ENCODE measurements at places on chromosomes 2 and 18. TPM values are rescaled to one million over a fixed set of nuclear protein-coding genes. Genes with fewer than 3 reads are reported as not detected.

GNLY gene
- 21.6 TPM for total RNA-seq

DNA sequence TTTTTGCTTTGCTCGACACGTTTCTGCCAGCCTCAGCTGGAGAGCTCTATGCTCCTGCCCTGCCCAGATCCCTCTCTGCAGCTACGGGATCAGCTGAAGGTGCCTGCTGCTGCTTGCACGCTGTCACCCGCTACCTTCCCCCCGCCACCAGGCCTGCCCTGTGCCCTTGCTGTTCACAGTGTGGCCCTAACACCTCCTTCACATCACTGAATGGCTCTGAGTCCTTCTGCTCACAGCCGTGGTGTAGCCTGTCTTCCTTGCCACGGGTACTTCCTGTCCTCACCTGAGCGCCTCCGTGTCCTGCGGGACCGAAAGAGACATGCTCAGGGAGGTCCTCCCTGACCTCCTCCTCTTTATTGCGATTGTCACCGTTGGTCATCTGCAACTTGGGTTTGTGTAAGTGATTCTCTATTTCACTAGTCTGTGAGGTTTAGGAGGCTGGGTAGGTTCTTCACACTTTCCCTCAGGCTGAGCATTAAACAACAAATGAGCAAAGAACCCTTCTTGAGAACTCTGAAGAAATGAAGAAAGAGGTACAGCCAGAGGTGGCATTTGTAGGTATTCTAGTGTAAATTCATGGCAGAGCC is 127.5 kb downstream of the NCK2 start:
- H3K4me1 ChIP-seq: peaks cover 99% of the 10 kb centered on the region
- H3K27ac ChIP-seq: peak overlapping the region; percentile 75
- peaks cover 64% of the 10 kb centered on the region for H3K36me3 ChIP-seq
- no peaks in the 10 kb centered on the region for H3K27me3 ChIP-seq

DNA sequence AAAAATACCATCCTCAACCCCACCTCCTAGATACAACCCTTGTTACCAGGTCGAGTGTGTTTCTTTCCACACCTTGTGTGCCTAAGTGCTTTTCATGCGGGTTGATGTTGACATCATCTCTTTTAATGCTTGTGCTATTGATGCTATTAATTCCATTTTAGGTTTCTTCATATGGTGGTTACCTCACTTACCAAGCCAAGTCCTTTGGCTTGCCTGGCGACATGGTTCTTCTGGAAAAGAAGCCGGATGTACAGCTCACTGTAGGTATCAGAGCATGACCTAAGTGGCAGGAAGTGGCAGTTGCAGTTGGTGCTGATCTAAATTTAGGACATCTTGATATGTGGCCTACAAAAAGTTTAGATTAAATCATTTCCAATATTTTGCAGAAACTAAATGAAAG is 149.9 kb upstream of the TTC39C start:
- peak; percentile 46 for DNase-seq
- H3K27ac ChIP-seq: peak overlapping the region; percentile 84
- peaks cover 49% of the 10 kb centered on the region for H3K4me1 ChIP-seq
- no peaks in the 10 kb centered on the region for H3K27me3 ChIP-seq
- H3K4me3 ChIP-seq: no peak overlapping the region

DNA sequence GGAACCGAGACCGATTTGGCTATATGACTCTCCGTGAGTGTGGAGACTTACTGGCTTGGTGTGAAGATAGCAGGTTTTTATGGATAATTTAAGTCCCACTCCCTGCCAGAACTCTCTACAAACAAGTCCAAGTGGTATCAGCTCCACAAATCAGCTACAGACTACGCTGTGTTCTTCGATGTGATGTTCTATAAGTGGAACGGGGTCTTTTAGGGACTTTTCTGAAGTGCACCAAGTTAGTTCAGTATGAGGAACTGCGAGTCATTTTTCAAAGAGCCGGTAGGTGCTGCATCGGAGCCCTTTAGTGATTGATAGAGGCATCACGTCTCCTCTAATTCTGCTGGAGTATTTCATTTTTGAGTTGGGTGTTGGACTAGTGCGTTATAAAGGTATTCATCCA is 107.1 kb downstream of the TSHZ1 start:
- H3K36me3 ChIP-seq: no peaks in the 10 kb centered on the region
- no peak overlapping the region for H3K27ac ChIP-seq
- H3K4me1 ChIP-seq: no peaks in the 10 kb centered on the region
- H3K4me3 ChIP-seq: no peak overlapping the region
- H3K27me3 ChIP-seq: no peaks in the 10 kb centered on the region

GRCh38 chr2:108637304-108637669 is 82.0 kb upstream of the RANBP2 start:
- H3K36me3 ChIP-seq: no peaks in the 10 kb centered on the region
- H3K27ac ChIP-seq: peak overlapping the region; percentile 60
- no peaks in the 10 kb centered on the region for H3K27me3 ChIP-seq
- no peak overlapping the region for H3K4me3 ChIP-seq

GRCh38 chr2:149463328-149464002 is 124.1 kb downstream of the MMADHC start:
- peaks cover 2% of the 10 kb centered on the region for H3K36me3 ChIP-seq
- peak; percentile 16 for DNase-seq
- no peak overlapping the region for H3K4me3 ChIP-seq
- H3K27ac ChIP-seq: no peak overlapping the region
- H3K27me3 ChIP-seq: no peaks in the 10 kb centered on the region

DNA sequence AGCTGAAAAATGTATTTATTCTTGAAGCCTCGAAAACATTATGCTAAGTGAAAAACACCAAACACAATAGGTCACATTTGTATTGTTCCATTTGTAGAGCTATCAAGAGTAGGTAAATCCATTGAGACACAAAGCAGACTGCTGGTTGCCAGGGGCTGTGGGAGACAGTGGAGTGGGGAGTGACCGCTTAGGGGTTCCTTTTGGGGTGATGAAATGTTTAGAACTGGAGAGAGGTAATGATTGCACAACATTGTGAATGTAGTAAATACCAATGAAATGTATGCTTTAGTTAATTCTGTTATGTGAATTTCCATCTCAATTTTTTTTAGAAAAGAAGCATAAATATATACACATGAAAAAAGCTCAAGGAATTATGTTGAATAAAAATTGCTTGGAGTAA is 15.8 kb downstream of the KCTD18 start:
- peaks cover 37% of the 10 kb centered on the region for H3K36me3 ChIP-seq
- no peak overlapping the region for H3K4me3 ChIP-seq
- no peak overlapping the region for H3K27ac ChIP-seq

DNA sequence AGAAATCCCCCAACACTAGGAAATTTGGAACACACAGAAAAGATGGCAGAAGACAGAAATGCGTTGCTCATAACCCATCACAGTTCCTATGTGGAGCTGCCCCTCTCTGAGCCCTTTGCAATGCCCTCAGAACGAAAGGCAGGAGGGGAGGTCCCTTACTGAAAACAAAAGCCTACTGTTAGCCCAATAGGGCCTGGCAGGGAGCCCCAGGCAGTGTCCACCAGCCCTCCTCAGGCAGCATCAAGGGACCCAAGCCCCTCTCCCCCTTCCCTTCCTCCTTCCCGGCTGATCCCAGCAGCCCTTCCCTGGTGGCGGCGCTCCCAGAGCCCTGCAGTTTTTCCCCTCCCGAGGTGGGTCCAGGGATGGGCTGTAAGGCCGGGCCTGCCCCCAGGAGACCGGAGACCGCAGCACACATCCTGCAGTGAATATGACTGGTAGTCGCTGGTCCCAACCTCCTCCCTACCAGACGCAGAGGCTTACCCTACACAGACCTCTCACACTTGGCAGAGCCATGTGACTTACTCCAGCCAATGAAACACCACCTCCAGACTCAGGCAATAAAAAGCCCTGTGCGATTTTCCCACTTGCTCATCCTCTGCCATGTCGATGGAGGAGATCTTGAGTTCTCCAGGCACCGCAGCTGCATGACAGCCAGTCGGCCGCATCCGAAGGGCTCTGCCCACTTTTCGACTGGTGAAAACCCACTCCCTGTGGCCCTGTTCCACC is 19.4 kb upstream of the DUSP2 start:
- peak; percentile 88 for DNase-seq
- no peaks in the 10 kb centered on the region for H3K27me3 ChIP-seq
- H3K36me3 ChIP-seq: peaks cover 13% of the 10 kb centered on the region
- H3K27ac ChIP-seq: peak overlapping the region; percentile 100

EGR4 gene
- total RNA-seq: 0.41 TPM

DNA sequence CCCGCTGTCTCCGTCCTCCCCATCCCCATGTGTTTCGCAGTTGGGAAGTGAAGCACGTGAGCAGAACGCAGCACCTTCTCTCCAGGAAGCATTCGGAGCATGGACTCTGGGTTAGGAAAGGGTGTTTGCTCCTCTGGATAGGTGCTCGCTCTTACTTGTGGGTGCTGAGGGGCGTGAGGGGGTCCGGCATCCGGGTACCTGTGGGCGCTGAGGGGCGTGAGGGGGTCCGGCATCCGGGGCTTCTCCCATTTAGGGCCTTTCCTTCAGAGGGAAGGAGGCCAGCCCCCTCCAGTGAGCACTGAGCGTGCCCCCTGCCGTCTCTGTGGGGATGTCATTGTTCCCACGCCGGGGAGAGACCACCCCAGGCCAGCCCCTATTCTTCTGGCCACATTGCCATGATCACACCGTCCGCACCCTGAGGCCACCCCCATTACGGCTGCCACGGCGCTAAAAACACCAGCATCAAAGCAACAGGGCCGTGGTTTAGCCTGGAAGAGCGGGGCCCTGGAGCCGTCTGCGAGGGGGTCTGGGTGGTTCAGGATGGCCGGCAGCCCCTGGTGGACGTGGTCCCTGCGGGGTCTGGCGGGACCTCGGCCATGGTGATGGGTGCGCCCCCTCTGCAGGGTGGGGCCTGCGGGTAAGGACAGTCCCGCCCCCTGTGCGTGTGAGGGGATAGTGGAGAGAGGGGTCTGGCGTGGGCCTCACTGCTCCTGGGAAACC is 41.0 kb downstream of the NFATC1 start:
- H3K27ac ChIP-seq: no peak overlapping the region
- peaks cover 72% of the 10 kb centered on the region for H3K36me3 ChIP-seq
- peaks cover 62% of the 10 kb centered on the region for H3K4me1 ChIP-seq
- H3K4me3 ChIP-seq: no peak overlapping the region
- DNase-seq: no peak

CRYBA2 gene
- not detected for total RNA-seq

ALKAL2 gene
- total RNA-seq: not detected

- no peak overlapping the region for H3K4me3 ChIP-seq
- no peak for DNase-seq
- no peaks in the 10 kb centered on the region for H3K27me3 ChIP-seq
- no peaks in the 10 kb centered on the region for H3K36me3 ChIP-seq
Observed at GRCh38 chr18:73826098-73826497, 321.5 kb downstream of the FBXO15 start.

GRCh38 chr2:16374671-16375070 is 291.0 kb downstream of the CYRIA start:
- no peaks in the 10 kb centered on the region for H3K36me3 ChIP-seq
- DNase-seq: no peak
- H3K4me1 ChIP-seq: no peaks in the 10 kb centered on the region
- H3K27me3 ChIP-seq: peaks cover 2% of the 10 kb centered on the region

GRCh38 chr2:172516299-172516698 is 39.6 kb upstream of the PDK1 start:
- no peak overlapping the region for H3K4me3 ChIP-seq
- no peaks in the 10 kb centered on the region for H3K27me3 ChIP-seq
- H3K36me3 ChIP-seq: peaks cover 30% of the 10 kb centered on the region
- peaks cover 4% of the 10 kb centered on the region for H3K4me1 ChIP-seq
- no peak overlapping the region for H3K27ac ChIP-seq

HADHB gene
- total RNA-seq: 73.4 TPM

LRRC30 gene
- not detected for total RNA-seq

GRCh38 chr18:12003894-12004293 is 22.6 kb downstream of the IMPA2 start:
- H3K27me3 ChIP-seq: no peaks in the 10 kb centered on the region
- H3K36me3 ChIP-seq: peaks cover 9% of the 10 kb centered on the region
- no peak overlapping the region for H3K27ac ChIP-seq

GRCh38 chr2:118169359-118170005 is 81.2 kb downstream of the INSIG2 start:
- H3K4me1 ChIP-seq: peaks cover 2% of the 10 kb centered on the region
- peak; percentile 51 for DNase-seq
- H3K27ac ChIP-seq: no peak overlapping the region
- no peaks in the 10 kb centered on the region for H3K27me3 ChIP-seq

DNA sequence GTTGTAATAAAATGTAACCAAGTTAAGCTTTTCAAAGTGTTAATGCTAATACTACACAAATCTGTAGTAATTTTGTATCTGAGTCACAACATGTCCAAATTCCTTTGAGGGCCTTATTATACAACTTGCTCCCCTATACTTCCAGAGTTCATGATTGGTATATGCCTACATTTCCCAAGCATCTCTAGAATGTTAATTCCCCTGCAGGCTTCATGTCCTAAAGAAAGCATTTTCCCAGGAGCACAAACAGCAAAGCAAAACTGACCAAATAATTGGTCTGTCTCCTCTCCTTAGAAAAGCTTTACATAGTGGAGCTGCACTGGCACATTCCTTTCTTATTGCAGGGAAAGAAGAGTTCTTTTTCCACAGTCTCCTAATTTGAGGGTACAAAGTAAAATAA is 3.7 kb downstream of the ALS2 start:
- H3K36me3 ChIP-seq: no peaks in the 10 kb centered on the region
- DNase-seq: no peak
- no peak overlapping the region for H3K4me3 ChIP-seq

HRH4 gene
- 0.26 TPM for total RNA-seq

DNA sequence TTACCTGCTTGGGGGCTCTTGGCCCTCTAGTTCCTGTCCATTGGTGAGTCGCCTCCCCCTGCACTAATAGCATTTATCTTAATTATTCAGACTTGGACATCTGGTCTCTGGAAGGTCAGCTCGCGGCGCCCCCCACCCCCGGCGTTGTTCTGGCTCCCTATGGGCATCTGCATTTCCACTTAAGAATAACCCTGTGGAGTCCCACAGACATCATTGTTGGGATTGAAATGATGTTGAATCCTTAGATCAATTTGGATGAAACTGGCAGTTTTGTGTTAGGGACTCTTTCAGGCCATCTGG is 313.8 kb upstream of the HS6ST1 start:
- H3K36me3 ChIP-seq: no peaks in the 10 kb centered on the region
- no peaks in the 10 kb centered on the region for H3K4me1 ChIP-seq
- DNase-seq: no peak
- no peak overlapping the region for H3K27ac ChIP-seq
- peaks cover 3% of the 10 kb centered on the region for H3K27me3 ChIP-seq
- no peak overlapping the region for H3K4me3 ChIP-seq

Measured in activated CD4-positive, alpha-beta T cell treated with anti-CD3 and anti-CD28 coated beads for 36 hours (primary cell).